ENCODE measurements at places on chromosomes 1 and 21.

- DNase-seq = no peak
These were observed 4.1 kb upstream of the IRF2BP2 start for GRCh38 chr1:234614081-234614489.

- DNase-seq = no peak
These were observed 12.8 kb downstream of the OTUD7B start for GRCh38 chr1:149997585-149998262.

- no peak for DNase-seq
These were observed 428.6 kb downstream of the PTPRC start for GRCh38 chr1:199067483-199067882.

GRCh38 chr1:19449454-19450228 is 35.7 kb downstream of the CAPZB start:
- no peak for DNase-seq

DNA sequence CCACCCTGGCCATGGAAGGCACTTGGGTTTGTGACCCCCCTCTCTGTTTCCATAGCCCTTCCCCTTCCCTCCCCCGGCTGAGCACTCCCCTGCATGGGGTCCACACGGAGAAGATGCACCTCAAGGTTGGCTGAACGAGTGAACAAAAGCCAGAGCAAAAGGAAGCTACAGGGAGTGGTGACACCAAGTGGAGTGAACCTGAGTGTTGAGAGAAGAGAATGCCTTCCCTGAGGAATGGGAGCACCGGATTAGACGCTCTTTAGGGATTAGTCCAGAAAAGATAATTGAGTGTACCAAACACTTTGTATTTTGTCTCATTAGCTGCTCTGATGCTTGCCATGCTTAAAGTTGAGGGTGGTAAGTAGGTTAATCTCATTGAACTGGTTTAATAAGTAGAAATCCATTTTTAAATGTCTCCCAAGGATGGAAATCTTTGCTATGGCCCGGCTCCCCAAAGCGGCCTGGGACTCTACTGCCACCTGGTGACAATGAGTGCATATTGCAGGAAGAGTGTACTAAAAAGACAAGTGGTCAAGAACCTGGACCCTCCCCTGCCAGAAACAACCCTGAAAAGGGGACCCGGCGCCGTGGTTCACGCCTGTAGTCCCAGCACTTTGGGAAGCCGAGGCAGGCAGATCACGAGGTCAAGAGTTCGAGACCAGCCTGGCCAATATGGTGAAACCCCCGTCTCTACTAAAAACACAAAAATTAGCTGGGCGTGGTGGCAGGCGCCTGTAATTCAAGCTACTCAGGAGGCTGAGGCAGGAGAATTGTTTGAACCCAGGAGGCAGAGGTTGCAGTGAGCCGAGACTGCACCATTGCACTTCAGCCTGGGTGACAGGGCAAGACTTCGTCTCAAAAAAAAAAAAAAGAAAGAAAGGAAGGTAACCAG is 150.6 kb upstream of the ZC3H12A start:
- DNase-seq = no peak

DNA sequence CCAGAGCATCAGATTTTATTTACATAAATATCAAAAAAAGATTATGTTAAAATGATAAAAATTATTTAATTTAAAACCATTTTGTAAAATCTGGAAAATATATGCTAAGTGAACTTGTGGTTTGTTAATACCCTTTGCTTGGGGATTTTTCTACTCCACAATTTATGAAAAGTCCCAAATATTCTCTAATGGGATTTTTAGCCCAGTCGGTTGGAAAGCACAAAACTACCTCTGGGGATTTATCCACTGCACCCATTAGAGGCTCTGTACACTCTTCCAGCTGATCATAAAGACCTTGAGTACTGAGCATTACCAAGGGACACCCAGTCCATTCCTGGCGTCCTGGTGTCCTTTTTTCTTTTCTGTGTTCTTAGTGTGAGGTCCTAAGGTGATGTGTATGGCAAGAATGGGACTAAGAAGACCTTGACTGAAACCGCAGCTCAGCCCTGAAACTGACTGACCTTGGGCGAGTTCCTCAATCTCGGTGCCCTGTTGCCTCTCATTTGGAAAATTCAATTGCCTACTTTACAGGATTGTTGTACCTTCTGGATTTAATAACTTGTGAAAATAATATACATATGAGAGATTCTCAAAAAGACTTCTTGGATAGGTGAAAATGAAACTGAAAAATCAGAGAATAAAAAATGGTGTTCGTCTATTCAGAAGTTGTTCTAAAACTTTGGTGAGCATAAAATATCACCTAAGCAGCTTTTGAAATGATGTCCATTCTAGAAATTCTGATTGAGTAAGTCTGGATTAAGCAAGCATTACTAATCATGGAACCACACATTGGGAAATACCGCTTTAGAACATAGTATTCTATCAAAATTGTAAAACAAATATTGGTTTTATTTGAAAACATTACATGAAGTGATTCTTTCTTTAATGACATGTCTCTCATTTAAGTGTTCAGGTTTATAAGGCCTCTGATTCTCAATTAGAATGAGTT is 21.5 kb upstream of the SAMSN1 start:
- no peak for DNase-seq

DNA sequence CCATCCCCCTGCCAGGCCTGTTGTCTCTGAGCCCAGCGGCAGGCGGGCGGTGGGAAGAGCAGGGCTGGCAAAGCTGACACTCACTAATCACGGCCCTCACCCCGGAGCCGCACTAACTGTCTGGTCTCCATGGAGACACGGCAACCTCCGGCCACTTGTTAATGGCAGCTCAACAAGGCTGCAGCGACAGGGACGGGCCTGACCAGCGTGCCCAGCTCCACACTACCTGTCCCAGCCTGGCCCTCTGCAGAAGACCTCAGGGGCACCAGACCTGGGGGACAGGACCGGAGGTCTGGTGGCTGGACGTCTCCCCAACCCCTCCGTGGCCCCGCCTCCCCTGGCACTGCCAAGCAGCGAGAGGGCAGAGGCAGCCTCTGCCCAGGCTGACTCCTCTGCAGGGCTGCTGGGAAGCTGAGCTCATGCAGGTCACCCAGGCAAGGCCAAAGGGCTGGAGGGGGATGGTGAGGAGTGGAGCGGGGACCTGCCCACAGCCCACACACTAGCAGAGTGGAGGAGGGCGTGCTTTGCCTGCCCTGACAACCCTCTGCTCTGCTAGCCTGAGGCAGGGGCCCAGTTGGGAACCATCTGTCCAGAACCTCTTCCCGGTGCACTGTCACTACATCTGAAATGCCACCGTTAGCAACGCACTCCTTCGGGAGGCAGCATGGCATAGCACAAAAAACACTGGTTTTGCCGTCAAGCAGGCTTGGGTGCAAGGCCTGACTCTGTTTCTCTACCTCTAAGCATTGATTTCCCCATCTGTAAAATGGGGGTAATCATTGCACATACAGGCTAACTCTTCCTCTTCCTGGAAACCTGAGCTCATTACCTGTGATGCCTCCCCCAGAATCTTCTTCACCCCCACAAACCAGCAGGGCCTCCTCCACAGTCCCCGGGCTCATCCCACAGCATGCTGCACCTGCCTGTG is 29.6 kb upstream of the WASF2 start:
- DNase-seq = no peak

DNA sequence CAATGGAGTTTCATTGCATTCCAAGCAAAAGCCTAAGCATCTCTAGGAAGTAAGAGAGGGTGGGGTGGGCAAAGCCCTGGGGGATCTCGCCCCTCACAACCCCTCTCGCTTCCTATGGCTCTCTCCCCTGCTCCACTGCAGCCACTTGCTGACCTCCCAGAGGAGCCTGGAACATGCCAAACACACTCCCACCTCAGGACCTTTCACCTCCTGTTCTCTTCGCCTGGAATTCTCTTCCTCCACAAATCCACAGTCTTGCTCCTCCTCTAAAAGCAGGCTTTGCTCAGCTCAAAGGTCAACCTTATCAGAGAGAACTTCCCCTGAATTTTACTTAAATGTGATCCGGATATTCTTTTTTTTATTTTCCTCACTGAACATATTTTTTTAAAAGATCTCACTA is 20.9 kb upstream of the SRRM1 start:
- DNase-seq = no peak

GRCh38 chr21:39373634-39374033 is 24.7 kb upstream of the HMGN1 start:
- no peak for DNase-seq

GRCh38 chr1:107273515-107273914 is 132.7 kb downstream of the NTNG1 start:
- DNase-seq = no peak

DNA sequence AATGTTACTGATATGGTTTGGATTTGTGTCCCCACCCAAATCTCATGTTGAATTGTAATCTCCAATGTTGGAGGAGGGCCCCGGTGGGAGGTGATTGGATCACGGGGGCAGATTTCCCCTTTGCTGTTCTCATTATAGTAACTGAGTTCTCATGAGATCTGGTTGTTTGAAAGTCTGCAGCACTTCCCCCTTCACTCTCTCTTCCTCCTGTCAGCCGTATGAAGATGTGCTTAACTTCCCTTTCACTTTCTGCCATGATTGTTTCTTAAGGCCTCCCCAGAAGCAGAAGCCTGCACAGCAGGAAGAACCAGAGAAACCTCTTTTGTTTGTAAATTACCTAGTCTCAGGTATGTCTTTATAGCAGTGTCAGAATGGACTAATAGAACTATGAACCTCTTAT is 28.4 kb downstream of the TRIM33 start:
- DNase-seq = no peak

- no peak for DNase-seq
These were observed 2.9 kb upstream of the ATP1A1 start for GRCh38 chr1:116370181-116370580.

DNA sequence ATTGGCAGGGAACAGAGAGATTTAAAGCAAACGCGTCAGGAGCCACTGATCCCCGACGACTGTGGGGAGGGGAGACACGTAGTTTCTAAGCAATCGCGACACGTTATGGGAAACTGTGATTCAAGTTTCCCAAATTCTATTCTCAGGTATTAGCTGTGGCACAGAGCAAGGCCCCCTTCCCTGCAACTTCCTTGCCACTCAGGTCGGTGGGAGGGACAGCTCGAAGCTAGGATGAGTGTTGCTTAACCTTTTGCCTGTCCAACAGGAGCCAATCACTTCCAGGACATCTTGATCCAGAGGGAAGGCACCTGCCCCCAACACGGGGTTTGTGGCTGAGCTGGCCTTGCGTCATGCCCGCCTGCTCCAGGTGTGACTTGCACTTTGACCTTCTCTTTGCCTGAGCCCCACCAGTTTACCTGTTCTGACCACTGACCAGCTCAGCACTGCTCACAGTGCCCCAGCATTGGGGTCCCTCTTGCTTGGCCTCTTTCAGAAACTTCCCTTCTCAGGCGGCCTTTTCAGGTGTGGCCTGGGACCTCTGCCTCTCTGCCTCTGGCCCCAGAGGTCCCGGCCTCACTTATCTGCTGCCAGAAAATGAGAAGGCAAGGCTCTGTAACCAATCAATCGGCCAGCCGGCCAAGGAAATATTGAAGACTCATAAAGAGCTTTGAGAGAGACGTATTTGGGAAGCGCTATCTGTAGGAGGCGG is 24.6 kb downstream of the TEX35 start:
- no peak for DNase-seq

- DNase-seq = no peak
These were observed 993.8 kb upstream of the NCAM2 start for GRCh38 chr21:20004367-20004766.

DNA sequence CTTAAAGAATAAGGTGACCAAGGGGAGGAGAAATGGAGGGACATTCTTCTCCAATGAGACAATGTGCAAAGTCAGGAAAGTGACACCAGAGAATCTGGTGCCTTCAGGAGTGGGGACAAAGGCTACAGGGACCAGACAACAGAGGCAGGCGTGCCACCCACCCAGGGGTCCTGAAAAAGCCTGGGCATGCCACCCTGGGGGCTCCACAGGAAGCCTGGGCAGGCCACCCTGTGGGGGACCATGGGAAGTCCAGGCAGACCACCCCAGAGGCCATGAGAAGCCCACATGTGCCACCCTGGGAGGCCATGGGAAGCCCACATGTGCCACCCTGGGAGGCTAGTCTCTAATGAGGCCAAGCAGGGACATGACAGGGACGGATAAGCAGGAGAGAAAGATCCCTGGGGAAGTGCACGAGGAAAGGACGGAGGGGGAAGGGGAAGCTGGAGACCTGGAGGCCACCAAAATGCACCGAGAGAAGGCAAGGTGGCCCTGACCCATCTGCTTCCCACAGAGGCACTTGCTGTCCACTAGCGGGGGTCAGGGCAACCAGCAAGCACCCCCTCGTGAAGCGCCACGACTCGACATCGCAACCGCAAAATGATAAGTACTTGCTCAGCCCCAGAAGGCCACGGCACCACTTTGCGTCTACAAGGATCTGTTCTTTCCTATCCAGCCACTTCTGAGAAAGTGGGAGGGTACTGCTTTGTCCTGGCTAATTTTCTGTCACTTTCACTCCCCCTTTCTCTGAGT is 7.2 kb upstream of the PDE9A start:
- no peak for DNase-seq

DNA sequence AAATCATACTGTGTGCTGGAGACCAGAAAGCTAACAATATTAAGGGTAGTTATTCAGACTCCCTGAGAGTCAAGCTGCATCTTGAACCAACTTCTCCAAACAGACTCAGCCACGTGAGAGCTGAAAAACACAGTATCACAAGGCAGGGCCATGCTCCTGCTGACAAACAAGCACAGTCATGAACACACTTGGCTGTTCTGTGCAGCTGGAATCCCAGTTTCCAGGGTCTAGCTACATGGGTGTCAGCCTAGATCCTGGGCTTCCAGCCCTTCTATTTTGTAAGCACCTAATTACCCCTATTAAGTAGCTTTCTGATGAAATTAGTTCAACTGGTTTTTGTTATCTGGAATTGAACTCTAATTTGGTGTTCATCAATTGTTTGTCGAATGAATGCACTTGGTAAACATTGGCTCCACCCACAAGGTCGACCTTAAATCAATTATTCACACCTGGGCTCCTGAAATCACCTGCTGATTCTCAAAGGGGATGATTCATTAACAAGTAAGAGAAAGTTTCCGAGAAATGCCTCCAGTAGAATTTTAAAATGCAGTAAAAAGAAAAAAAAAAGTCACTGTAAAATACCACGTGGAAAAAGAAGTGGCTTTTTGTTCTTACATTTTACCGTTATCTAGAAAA is 179.3 kb downstream of the ZC3H11B start:
- no peak for DNase-seq

DNA sequence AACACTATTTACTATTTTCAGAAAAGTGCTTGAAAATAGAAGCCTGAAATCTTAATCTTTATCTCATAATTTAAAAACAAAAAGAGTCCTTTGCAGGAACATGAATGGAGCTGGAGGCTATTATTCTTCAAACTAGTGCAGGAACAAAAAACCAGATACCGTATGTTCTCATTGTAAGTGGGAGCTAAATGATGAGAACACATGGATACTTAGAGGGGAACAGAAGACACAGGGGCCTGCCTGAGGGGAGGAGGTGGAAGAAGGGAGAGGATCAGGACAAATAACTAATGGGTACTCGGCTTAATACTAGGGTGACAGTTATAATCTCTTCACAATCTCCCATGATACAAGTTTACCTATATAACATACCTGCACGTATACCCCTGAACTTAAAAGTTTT is 176.3 kb downstream of the SDCCAG8 start:
- no peak for DNase-seq

GRCh38 chr1:7993593-7994479 is 32.3 kb downstream of the ERRFI1 start:
- DNase-seq = peak; percentile 76

GRCh38 chr1:155226910-155227260 is 18.4 kb downstream of the MTX1 start:
- DNase-seq = no peak
